NK-92 treated with Interleukin-12 subunit alpha and Interleukin-12 subunit beta, amount 100 ng/mL, for 24 hours (cell line): ENCODE measurements at places on chromosomes 12 and 14.

- no peak for DNase-seq
Observed at GRCh38 chr12:51527966-51528365, 63.1 kb upstream of the SCN8A start.

DNA sequence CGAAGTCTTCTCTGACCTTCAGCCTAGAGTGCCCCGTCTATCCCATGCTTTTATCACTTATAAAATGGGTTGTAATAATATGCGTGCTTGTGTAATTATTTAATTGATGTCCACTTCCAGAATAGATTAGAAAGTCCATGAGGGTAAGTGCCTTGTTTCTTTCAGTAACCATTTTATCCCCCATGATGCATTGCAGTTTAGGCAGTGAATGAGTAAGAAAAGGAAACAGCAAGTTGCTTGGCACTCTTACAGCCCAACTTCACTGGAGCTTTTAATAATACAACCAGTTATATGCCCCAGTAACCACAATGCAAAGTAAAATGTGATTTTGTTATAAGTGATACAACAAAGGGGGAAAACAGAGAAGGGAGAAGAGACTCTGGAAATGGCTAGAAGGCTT, 287.3 kb downstream of the MED13L start:
- no peak for DNase-seq

DNA sequence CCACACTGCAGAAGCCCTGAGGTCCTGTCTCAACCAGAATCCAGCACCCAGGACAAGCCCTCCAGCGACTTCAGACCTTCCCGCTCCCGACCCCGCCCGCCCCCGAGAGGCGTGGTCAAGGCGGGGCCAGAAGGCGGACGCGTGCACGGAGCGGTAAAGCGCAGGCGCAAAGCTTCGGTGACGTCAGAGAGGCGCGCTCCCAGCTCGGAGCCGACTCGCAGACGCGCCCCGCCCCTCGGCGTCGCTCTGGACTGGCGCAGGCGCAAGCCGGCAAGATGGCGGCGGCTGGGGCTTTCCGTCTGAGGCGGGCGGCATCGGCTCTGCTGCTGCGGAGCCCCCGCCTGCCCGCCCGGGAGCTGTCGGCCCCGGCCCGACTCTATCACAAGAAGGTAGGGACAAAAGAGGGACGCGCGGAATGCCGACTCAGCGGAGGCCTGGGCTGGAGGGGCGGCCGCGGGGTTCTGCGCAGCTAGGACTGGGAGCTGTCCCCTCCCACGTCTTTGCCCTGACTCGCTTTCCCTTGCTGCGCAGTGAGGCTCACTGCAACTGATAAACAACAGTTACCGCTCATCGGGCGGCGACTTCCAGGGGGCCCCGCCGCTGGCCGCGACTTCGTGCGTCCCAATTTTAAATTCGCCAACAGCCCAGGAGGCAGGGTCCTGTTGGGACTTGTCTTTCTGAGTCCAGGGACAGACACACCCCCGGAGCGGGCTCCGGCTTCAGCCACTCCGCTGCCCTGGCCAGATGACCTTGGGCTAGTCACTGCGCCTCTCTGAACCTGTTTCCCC, at the start of gene ISCU:
Gene ISCU, plus strand, starts transcription at position 249 of the 788 bp plus-strand sequence. Its CDS starts 27 bp downstream, at position 276.
- DNase-seq, result peak; percentile 94

DNA sequence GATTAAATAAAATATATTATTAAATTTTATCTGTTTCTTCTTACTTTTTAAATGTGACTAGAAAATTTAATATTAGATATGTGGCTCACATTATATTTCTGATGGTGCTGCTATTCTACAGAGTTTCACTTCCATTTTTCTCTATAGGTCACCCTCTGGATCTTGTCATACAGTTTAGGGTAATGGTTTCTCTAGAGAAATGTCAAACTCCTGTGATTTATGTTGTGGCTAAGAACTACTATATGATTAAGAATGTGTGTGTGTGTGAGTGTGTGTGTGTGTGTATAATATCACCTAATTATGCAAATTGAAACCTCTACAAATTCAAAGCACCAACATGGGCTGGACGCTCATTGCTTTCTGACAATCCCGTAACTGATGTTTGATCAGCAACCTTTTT, 325.9 kb downstream of the ADAMTS20 start:
- no peak for DNase-seq

GRCh38 chr12:68479896-68480291, 130.8 kb upstream of the RAP1B start:
- no peak for DNase-seq

GRCh38 chr14:29637411-29637810, 290.2 kb downstream of the PRKD1 start:
- DNase-seq, result no peak

- no peak for DNase-seq
Observed at GRCh38 chr14:34713681-34714319, 593 bp downstream of the CFL2 start.

DNA sequence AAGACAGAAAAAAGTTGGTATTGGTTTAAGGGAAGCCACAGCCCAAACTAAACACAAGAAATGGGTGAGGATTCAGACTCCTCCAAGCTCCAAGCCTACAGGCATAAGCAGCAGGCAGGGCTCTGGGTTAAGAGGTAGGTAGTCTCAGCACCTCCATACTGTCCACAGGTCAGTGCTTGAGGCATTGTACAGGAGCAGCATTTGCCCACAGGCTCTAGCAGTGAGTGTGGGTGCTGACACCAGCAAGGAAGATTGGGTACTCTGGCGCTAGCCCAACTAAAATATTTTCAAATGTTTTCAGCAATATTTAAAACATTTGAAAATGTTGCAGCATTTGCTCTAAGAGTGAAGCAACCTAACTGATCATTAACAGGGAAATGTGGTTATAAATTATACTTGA, 33.1 kb downstream of the FERMT2 start:
- no peak for DNase-seq

DNA sequence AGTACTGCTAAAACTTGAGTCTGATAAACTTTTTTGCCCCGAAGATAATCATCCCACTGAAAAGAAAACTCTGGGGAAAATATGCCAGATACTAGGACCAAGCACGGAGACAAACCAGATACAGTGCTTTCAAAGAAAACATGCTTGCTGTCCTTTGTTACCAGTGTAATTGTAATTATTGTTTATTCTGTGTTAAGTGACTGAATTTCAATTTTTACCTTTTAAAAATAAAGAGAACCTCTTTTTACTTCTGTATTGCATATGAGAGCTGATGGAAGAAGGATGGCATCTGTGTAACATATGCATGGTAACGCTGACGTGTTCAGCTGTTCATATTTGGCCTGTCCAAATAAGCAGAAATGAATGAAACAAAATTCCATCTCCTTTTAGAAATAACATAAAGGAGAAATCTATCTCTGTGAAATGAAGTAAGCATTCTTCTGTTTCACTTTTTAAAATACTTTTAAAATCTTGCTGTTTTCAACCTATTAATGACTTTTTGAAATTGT, 22.5 kb downstream of the SLC35E3 start:
- DNase-seq, result no peak

- DNase-seq, result no peak
Observed at GRCh38 chr14:62462988-62463387, 582.3 kb downstream of the KCNH5 start.

DNA sequence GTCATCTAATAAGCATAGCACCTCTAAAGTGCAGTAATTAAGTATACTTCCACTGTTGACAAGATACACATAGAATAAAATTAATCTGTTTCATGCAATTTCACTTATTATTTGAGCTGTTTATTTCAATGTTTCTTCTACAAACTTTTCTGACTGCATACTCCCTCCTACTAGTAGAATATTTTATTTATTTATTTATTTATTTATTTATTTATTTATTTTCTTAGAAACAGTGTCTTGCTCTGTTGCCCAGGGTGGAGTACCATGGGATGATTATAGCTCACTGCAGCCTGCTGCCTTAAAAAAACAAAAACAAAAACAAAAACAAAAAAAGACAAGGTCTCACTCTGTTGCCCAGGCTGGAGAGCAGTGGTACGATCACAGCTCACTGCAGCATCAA, 68.4 kb upstream of the KITLG start:
- DNase-seq, result no peak

GRCh38 chr12:132765361-132765760, 3.7 kb upstream of the ANKLE2 start:
- no peak for DNase-seq

DNA sequence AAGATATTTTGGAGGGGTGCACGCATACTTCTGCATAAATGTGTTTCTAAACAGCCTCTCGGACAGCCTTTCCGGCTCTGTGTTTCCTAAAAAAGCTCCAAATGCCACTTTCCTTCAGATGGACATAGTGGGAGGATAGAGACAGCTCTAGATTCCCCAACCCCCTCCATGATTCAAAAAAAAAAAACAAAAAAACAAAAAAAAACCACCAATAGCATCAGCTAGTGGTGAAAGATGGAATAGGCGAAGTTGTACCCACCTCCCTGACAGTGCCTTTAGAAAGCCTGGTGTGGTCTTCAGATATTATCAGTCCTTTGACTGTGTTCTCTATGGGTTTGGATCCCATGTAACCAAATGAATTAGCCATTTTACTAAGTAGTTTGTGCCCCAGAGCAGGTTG, 94.1 kb downstream of the PHETA1 start:
- no peak for DNase-seq

DNA sequence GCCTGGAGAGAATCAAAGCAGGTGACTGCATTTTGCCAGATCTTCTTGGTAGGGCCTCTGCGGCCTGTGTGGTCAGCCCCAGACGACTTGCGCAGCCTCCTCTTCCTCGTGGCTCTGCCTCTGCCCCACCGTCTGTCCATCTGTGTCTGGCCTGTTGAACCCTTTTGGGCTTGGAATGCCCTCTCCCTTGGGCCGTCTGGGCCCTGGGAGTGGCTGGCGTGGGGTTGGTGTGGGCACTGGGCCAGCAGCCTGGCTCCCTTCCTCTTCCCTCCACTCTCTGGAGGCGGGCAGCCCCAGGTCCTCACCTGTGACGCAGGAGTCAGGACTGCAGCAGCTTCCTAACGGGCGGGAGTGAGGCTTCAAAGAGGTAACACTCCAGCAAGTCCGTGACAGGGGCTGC, 9.7 kb upstream of the CCDC197 start:
- DNase-seq, result no peak

GRCh38 chr12:50052964-50053363, 4.4 kb upstream of the ASIC1 start:
- no peak for DNase-seq

GRCh38 chr14:56334458-56334857, 216.2 kb downstream of the PELI2 start:
- no peak for DNase-seq
